T-helper 17 cell (primary cell): ENCODE measurements at places on chromosomes 7 and 10. TPM values are rescaled to one million over a fixed set of nuclear protein-coding genes. Genes with fewer than 3 reads are reported as not detected.

DNA sequence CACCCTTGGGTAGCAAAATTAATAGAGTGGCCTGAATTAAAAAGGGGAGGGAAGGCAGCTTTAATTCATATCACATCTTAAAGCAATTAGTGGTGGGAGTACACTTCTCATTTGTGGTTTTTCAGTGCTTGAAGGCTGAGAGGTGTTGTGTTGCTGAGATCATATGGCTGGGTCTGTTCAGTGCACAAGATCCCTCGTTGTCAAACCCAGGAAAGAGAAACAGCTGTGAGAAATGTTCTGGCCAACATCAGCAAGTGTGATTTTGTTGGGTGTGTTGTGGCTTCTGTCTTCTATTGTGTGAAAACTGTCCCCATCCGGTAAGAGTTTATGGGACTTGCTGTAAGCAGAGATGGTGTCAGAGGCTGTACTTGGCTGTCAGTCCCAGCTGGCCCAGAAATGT lies 197.9 kb upstream of the BMPER start:
- H3K4me1 ChIP-seq, result no peaks in the 10 kb centered on the region
- no peaks in the 10 kb centered on the region for H3K36me3 ChIP-seq
- H3K4me3 ChIP-seq, result no peak overlapping the region
- H3K27ac ChIP-seq, result no peak overlapping the region
- no peak for DNase-seq

GRCh38 chr10:110794808-110795207 lies 76.9 kb upstream of the PDCD4 start:
- no peak overlapping the region for H3K27ac ChIP-seq
- peaks cover 4% of the 10 kb centered on the region for H3K4me1 ChIP-seq
- DNase-seq, result no peak
- no peaks in the 10 kb centered on the region for H3K27me3 ChIP-seq
- H3K36me3 ChIP-seq, result peaks cover 2% of the 10 kb centered on the region

GRCh38 chr7:117014673-117015133 lies 61.4 kb downstream of the ST7 start:
- no peak overlapping the region for H3K27ac ChIP-seq
- H3K4me3 ChIP-seq, result no peak overlapping the region
- H3K36me3 ChIP-seq, result no peaks in the 10 kb centered on the region
- DNase-seq, result no peak
- peaks cover 37% of the 10 kb centered on the region for H3K4me1 ChIP-seq

DNA sequence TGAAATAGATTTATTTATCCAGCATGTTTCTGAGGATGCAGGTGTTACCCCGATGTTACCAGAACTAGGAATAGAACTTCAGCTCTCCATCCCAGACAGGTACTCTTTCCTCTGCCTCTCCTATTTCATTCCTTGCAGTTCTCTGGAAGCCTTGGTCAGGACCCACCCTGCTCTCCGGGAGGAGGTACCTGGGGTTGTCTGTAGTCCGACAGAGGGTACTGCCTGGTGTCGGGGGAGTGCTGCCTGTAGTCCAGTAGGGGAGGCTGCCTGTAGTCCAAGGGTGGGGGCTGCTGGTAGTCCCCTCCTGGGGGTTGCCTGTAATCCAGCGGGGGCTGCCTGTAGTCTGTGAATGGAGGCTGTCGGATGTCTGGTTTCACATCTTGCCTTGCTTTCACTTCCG lies 328.4 kb downstream of the PHTF2 start:
- peaks cover 19% of the 10 kb centered on the region for H3K27me3 ChIP-seq
- no peaks in the 10 kb centered on the region for H3K4me1 ChIP-seq
- DNase-seq, result no peak
- H3K36me3 ChIP-seq, result no peaks in the 10 kb centered on the region
- no peak overlapping the region for H3K27ac ChIP-seq

ADD3 gene
- total RNA-seq, result 343 TPM

MRPS33 gene
- total RNA-seq, result 23.7 TPM
